ENCODE measurements at places on chromosomes 2 and 18.

DNA sequence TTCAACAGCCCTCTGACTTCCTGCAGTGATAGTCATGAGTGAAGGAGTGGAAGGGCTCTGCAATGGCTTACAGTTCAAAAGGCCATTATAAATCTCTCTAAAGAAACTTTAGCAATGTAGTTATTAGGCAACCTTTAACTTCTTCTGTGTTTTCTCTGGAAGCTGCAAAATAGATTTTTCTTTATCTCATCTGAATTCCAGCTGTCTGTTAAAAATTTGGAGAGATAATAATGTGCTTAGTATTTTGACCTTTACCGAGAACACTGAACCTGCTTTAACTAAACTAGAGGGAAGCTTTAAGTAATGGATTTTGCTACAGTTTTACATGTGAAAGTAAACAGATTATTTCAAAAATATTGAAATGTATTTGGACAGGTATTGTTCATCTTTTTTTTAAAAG is 847.9 kb downstream of the ERBB4 start:
- no peak for DNase-seq

DNA sequence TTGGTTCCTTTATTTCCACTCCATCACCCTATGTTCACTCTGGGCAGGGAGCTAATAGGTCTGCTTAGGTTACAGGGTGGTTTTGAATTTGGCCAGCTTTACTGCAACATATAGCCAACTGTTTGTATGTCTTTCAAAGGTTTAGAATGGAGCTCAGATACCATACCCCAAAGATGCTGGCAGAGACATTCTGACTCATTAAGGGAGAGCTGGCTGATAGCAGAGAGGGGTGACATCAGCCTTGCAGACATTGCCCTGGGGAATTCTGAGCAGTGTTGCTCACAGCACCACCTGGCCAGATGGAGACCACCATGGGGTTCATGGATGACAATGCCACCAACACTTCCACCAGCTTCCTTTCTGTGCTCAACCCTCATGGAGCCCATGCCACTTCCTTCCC is 2.1 kb downstream of the PROKR1 start:
- DNase-seq, result no peak

GRCh38 chr18:32049393-32050171 is 31.0 kb downstream of the RNF125 start:
- peak; percentile 18 for DNase-seq

DNA sequence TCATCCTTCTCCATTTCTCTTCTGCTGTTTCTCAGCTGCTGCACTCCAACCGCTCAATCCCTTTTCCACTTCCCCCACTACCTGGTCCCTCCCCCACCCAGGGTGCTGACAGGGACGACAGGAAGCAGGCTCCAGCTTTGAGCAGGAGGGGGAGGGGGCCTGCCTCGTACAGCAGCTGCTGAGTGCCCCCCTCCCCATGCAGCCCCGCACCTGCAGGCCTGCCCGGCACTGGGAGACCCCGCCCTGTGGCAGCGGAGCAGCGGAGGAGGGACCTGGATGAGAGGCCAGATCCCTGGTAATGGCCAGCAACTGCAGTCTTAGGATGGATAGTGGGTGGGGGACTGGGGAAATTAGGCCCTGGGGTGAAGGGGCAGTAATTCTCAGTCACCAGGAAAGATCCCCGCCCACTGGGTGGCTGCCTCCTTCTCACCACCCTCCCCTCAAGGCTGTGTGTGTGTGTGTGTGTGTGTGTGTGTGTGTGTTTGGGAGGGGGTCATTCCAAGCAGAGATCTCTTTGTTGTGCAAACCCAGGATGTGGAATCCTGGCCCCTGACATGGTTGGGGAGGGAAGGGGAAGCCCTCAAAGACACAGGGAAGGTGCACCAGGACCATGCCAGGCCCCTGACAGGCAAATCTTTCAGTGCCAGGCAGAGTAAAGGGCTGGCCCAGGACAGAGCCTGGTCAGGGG is 6.8 kb upstream of the CRYBA2 start:
- DNase-seq, result no peak

DNA sequence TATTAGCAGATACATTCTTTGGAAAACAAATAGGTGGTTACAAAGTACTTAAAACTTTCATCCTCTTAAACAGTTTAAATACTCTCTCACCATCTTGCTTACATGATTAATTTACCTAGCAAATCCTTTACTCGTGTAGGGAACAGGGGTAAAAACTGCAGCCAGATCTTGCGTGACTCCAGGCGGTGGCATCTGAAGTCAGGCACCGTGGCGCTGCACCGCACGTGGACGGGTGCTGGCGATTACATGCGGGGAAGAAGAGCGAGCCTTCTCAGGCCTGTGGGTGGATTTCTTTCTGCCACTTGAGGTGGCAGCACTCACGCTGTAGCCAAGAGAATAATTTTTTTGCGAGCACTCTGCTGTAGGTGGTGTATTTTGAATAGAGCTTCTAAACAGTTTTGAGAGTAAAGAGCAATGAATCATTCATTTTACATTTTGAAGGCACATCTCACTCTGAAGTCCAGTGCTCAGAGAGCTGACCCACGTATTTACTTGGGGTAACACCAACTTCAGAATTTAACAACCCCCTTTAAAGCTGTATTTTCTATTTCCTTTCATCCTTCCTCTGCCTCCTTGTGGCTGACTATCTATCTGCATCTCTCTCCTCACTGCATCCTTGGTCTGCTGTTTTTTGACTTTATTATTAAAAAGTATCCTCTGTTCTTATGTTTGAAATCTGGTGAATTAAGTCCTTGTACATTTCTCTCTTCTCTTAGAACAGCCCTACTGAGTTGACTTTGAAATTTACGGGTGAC is 68.9 kb downstream of the EPAS1 start:
- no peak for DNase-seq

- DNase-seq, result peak; percentile 11
Measured at GRCh38 chr18:21897811-21898210, 157.2 kb downstream of the MIB1 start.

- DNase-seq, result no peak
Measured at GRCh38 chr2:54524226-54524991, 68.3 kb downstream of the SPTBN1 start.

DNA sequence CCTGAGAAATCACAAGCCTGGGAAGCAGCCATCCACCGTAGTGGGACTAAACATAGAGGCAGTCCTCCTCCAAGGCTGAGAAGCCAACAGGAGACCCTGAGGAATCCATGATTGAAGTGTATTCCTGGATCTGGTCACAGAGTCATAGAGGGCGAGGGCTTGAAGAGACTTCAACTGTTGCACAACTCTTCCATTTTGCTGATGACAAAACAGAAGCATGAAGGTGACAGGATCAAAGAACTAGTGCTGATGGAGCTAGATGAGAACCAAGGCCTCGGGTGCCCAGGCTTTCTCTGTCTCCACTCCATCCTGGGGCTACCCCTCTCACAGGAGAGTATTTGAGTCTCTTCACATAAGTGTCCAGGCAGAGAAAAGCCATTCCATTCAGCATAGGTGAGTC is 30.1 kb upstream of the RAB27B start:
- DNase-seq, result no peak

DNA sequence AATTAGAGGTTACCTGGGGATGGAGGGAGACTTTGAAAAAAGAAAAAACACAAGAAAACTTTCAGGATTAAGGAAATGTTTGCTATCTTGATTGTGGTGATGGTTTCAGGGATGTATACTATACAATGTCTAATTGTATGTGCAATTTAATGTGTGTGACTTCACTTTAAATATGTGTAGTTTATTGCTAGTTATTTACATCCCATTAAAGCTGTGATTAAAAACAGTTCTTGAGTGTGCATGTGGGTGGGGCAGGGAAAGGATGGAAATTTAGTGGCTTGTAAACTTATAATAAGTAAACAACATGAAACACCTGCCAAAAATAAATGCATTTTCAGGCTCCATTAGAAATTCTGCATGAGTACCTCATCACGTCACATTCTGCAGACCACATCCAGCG is 167.0 kb downstream of the MYO5B start:
- no peak for DNase-seq

GRCh38 chr2:130762031-130762909 is 6.9 kb downstream of the AMER3 start:
- no peak for DNase-seq

All from memory B cell (primary cell).